Head of caudate nucleus (tissue), 42 donors: ENCODE measurements at places on chromosomes 3 and 15.

DNA sequence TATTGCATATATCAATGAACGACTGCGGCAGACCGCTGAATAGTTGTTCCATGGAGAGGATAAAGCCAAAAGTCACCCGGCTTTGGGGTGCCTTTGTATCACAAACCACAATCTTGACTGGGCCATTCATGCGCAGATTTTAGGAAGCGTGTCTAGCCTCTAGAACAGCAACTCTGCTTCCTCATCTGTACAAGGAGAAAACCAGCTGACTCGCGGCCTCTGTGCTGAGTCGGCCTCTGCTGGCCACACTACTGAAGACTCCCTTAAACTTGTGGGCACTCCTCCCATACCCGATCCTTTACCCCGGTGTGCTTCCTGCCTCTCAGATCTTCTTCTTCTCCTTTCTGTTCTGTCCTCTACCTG is 872 bp downstream of the DLEC1 start:
- peak; percentile 63 for DNase-seq

GRCh38 chr15:86526938-86527690 is 447.4 kb downstream of the AGBL1 start:
- DNase-seq, result no peak

- DNase-seq, result no peak
These were observed 40.8 kb upstream of the LRTM1 start for GRCh38 chr3:54968546-54969172.

- DNase-seq, result no peak
These were observed 138.3 kb downstream of the PTPRG start for GRCh38 chr3:61699622-61700021.

- peak; percentile 79 for DNase-seq
These were observed 47.5 kb downstream of the RAB11A start for GRCh38 chr15:65916664-65917406.

DNA sequence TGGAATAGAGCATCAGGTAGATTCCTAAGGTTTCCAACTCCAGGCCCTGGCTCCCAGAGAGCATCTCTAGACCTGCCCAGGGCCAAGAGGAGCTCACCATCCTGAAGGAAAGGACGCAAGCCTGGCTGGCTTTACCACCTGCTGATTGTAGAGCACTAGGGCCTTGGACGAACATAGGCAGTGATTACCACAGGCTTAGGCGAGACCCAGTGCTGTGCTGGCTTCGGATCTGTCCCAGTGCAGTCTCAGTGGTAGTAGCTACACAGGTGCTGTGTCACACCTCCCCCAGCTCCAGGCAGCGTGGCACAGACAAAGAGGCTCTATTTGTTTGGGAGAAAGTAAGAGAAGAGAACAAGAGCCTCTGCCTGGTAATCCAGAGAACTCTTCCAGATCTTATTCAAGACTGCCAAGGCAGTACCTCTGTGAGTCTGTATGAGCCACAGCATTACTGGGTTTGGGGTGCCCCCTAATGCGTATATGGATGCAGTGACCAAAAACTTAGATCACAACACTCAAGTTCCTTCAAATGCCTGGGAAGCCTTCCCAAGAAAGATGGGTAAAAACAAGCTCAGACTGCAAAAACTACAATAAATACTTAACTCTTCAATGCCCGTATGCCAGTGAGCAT is 25.4 kb downstream of the ISG20 start:
- DNase-seq, result peak; percentile 79

DNA sequence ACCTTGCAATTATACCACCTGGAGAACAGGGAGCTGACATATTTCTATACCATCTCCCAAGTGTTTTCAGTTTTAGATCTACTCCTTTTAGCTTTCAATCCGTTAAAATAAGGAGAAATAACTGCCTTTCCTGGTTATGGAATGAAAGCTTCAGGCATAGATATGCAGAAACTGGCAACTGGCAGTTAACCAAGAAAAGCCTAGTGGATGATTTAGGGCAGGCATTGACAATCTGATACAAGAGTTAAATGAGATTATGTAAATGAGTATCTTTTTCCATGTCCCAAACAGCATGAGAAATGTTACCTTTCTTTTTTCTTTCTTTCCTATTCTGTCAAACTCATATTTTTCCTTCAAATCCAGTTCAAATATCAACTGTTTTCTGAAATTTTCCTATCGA is 689.1 kb upstream of the DPPA4 start:
- no peak for DNase-seq

GRCh38 chr3:177725165-177725564 is 527.9 kb upstream of the TBL1XR1 start:
- no peak for DNase-seq

DNA sequence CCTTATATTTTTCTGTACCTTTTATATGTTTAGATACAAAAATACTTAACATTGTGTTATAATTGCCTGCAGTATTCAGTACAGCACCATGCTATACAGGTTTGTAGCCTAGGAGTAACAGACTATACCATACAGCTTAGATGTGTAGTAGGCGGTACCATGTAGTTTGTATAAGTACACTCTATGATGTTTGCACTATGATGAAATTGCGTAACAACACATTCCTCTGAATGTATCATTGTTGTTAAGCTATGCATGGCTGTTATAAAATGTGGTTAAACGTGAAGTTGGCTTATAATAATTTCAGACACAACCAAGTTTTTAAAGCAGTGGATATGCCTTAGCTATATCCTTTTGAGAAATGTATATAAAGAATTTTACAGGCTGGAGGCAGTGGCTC is 328.3 kb downstream of the PLCL2 start:
- no peak for DNase-seq

- DNase-seq, result no peak
These were observed 25.4 kb downstream of the SEMA7A start for GRCh38 chr15:74408385-74408784.

- DNase-seq, result peak; percentile 25
These were observed 27.1 kb upstream of the PIK3CB start for GRCh38 chr3:138861798-138862197.

- no peak for DNase-seq
These were observed 85.8 kb upstream of the RASGRP1 start for GRCh38 chr15:38650384-38650783.

DNA sequence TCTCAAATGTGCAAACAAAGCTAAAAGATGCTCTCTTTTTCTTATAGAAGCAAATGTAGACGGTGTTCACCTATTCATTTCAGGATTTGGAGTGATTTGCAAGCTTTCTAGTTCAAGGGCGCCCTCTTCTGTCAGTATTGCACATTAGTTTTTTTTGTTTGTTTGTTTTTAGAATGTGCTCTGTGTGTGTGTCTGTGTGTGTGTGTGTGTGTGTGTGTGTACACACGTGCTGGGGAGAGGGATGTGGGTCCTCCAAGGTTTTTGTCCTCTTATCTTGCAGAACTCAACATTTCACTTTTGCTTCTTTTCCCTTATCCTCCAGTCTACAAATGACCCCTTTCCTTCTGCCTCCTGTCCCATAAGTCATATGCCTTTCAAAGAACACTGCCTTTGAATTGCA is 23.5 kb downstream of the DNAH1 start:
- DNase-seq, result peak; percentile 4

GRCh38 chr3:129022114-129023007 is 21.3 kb downstream of the EFCC1 start:
- DNase-seq, result no peak

- DNase-seq, result no peak
These were observed 221.9 kb upstream of the LYSMD4 start for GRCh38 chr15:99955181-99955525.

- DNase-seq, result no peak
These were observed 845.9 kb downstream of the TBL1XR1 start for GRCh38 chr3:176351408-176351807.

GRCh38 chr15:31522028-31522427 is 195.4 kb downstream of the KLF13 start:
- DNase-seq, result no peak

- DNase-seq, result no peak
These were observed 16.3 kb downstream of the TYRO3 start for GRCh38 chr15:41575282-41575681.

GRCh38 chr15:41565702-41566101 is 6.7 kb downstream of the TYRO3 start:
- DNase-seq, result no peak

DNA sequence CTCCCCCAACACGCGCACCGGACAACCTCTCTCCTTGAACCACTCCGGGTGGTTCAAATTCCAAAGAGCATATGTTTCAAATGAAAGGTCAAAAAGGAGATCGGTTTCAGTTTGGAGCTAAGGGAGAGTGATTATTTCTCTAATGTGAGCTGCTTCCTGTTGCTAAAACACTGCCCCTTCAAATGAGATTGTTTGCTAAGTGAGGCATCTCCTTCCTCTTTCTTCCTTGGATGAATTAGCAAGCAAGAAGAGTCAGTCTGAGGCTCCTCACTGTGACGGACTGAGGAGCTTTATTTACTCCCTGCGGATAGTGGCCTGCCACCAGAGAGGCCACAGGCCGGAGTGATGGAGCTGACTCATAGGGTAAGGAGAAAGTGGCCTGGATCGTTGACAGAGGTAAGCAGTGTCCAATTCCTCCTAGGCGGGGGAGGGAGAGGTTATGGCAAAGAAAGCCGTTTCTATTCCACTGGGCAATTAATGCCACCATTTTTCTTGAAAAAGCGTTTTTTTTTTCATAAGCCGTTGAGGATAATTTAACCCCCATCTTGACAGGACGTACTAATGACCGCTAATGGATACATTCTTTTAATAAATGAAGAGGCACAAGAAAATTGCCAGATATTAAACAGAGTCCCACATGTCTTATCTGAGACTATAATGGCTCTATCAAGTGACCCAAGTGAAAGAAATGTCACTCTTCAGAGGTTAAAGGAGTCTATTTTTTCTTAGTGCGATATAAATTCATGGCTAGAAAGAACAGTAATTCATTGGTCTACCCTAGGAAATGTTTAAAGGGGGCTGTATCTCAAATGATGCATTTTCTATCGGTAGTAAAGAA is 167.0 kb upstream of the ANKRD28 start:
- no peak for DNase-seq

DNA sequence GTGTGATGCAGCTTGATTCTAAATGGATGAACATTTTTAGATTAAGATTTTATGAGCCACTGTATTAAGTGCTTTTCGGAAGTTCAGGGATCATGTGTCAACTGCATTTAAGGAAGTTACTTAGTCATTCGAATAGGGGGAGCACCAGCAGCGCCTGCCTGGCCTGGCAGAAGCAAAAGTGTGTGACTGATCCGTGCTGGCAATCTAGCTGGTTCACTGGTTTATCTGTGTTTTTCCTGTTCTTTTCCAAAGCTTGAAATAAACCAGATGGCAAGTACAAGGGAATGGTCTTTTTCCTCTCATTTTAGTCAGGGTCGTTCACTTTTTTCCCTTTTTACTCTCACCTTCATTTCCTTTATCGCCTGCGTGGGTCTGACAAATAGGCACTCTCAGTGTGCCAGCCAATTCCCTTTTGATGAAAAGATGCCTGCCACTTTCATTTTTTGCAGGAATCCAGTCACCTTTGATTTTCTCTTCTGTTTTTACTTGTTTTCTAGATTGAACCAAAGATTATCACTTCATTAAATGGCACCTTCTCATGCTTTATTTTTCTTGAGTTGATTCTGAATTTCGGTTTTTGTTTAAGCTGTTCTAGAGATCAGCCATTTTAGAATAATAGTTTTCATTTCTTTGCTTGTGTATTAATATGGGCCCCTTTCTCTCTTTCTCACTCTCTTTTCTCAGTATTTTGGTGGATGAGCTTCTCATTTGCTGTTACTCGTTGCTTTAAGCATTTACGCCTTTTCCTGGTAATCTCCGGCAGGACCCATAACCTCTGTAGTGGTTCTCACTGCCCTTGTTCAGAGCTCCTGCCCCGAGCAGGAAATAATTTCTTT is 2.8 kb downstream of the ABHD2 start:
- DNase-seq, result peak; percentile 78

GRCh38 chr3:181941250-181941649 is 229.5 kb downstream of the SOX2 start:
- no peak for DNase-seq

DNA sequence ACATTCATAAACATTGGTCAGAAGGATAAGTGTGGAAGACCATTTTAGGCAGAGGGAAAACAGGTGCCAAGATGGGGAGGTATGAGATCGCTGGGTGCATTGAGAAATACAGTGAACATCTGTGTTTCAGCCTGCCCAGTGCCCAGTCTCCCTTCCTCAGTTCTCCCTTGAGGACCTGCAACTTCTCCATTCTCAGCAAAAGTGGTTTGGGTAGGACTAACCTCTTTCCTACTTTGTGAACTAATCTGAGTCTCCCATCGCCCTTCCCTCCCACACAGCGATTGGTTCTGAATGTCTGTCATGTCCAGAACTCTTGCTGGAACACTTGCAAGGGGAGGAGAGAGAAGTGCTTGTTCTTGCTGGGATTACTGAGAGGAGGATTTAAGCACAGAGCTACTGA is 10.9 kb upstream of the CCNL1 start:
- peak; percentile 19 for DNase-seq

GRCh38 chr3:116743062-116743461 is 33.5 kb downstream of the TUSC7 start:
- DNase-seq, result no peak

GRCh38 chr3:194574639-194575483 is 58.4 kb downstream of the TMEM44 start:
- DNase-seq, result peak; percentile 27

- DNase-seq, result no peak
These were observed 482.7 kb upstream of the NECTIN3 start for GRCh38 chr3:110588906-110589305.

- peak; percentile 46 for DNase-seq
These were observed 33.6 kb downstream of the BTD start for GRCh38 chr3:15635121-15635661.

- peak; percentile 32 for DNase-seq
These were observed 312.0 kb upstream of the CCDC54 start for GRCh38 chr3:107065094-107065861.

DNA sequence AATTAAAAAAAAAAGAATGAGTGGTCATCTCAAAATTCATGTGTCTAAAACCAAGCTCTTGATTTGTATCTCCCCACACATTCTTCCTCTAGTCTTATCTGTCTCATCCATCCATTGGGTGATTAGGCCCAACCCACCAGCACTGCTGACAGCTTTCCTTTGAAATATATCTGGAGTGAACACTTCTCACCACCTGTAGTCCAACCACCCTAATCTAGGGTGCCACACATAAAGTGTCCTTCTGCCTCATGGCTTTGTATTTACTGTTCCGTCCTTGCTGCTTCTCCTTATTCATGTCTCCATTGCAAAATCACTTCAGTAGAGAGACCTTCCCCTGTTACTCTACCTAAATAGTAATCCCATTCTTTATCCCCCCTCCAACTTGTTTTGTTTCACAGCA is 82.4 kb upstream of the PTX3 start:
- no peak for DNase-seq

DNA sequence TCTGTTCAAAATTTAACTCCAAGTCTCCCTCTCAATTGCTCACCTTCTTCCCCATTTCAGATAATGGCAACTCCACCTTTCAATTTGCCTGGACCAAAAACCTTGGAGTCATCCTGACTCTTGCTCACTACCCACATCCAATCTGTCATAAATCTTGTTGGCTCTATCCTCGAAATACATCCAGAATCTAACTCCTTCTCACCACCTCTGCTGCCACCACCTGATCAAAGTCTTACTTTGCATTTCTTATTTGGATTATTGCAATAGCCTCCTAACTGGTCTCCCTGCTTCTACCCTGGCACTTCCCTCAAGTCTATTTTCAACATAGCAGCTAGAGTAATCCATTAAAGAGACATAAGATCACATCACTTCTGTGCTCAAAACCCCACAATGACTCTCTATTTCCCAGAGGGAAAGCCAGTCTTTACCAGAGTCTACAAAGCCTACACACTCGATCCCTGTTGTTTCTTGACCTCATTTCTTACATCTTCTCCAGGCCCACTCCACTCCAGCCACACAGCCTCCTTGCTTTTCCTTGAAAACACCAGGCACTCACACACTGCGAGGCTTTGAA is 86.6 kb downstream of the GPR156 start:
- no peak for DNase-seq
